ENCODE measurements at places on chromosomes 5 and 9.

GRCh38 chr5:55855509-55855908 is 4.4 kb downstream of the IL31RA start:
- no peak for DNase-seq

GRCh38 chr5:22577711-22578110 is 275.4 kb downstream of the CDH12 start:
- no peak for DNase-seq

DNA sequence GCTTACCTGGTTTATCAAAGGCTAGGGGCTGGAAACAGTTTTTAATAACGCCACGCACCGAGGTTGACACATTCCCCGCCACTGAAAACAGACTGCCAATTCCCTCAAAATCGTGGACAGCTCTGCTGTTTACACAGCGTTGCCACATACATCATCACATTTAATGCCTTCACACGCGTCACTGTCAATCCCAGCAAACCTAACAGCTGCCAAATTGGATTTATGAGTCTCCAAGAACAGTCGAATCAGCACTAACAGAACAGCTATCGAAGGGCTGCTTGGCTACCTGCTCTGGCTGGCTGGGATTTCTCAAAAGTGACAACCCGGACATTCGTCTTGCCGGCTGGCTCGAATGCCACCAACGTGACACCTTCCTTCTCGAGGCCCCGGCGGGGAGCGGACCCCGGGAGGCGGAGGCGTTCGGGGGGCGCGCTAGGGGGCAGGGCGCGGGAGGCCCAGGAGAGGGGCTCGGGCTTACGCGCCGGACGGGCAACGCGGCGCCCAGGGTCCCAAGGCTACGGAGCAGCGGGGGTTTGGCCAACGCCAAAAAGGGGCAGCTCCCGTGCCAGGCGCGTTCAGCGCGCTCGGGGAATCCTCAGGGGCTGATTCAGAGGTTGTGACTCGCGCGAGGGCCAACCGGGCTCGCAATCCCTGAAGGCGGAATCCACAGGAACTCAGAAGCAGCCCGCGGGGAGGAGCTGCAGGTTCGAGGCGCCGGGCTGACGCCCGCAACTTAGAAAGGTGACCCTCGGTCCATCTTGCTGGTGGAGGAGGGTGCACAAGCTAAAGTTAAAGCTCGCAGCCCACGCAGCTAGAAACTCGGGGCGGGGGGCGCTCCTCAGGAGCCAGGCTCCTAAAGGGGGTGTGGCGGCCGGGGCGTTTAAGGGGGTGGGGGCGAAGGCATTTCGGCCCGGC is 1.2 kb downstream of the CDC14B start:
- DNase-seq: peak; percentile 35

GRCh38 chr5:144405991-144406390 is 235.3 kb downstream of the KCTD16 start:
- DNase-seq: no peak

GRCh38 chr5:157857816-157858526 is 974 bp downstream of the CLINT1 start:
- peak; percentile 36 for DNase-seq

DNA sequence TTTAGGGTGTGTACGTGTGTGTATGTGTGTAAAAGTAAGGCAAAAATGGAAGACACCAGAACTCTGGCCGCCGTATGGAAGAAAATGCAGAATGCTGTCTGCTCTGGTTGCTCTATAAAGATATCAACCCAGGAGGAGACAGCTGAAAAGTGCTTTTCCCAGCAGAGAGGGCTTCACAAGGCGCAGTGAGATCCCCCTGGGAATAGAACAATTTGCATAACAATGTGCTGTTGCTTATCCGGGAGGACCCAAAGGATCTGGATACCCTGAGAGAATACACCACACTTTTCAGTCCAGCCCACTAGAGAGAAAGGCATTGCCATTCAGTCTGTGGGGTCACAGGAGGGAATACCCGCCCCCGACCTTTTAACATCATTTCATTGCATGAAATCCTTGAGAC is 230.6 kb downstream of the EBF1 start:
- no peak for DNase-seq

- DNase-seq: peak; percentile 25
These were observed 281.3 kb downstream of the ARRDC3 start for GRCh38 chr5:91101600-91102379.

GRCh38 chr9:135246248-135247205 is 159.1 kb downstream of the OLFM1 start:
- DNase-seq: no peak

DNA sequence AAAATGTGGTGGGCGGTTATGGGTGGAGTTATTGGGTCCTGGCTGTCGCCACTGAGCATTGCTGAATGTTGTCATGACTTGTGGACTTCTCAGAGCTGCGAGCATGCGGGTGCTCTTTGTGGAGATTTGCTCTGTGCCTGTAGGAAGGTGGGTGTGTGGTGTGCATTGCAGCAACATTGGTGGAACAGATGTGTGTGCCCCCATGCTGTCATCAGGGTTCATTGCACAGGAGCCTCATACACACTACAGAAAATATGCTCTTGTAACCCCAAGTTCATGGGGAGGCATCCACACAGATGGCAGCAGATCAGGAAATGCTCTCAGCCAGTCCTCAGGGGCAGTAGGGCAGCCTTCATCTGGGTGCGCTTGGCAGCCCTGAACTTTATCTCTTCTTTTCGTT is 55.9 kb upstream of the PHF2 start:
- no peak for DNase-seq

- DNase-seq: no peak
These were observed 571.1 kb upstream of the ZNF608 start for GRCh38 chr5:125317536-125317995.

- no peak for DNase-seq
These were observed 32.0 kb upstream of the SPTLC1 start for GRCh38 chr9:92147030-92147851.
